ENCODE measurements at places on chromosomes 2 and 18.

DNA sequence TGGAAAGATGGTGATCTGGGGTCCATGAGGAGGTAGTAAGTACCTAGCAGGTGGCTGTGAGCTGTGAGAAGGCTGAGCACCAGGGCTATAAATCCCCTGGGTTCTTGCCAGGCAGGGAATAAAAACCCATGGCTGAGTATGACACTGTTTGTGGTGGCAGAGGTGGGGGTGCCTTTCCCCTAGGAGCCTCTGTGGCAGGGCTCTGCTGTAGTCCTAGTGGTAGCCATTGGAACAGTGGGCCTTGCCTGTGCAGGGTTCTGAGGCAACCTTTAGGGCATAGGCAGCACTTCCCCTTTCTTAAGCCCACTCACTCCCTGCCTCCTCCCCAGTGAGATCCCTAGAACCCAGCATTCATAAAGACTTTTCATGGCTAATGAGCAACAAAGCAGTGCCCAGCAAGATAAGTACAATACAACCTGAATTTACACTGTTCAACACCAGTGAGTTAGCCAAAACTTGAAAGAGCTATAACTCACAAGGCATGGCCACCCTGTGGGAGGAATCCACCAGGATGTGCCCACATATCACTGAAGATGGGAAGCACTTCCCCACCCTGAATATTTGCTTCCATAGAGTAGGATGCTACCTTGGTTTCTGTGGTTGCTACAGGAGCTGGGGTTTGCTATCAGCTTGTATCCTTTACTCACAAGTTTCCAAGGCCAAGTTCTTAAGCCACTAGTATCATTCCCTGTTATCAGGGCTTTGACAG, 100.9 kb upstream of the NEUROD1 start:
- DNase-seq, result no peak

GRCh38 chr2:219969508-219969907, 342.1 kb downstream of the SLC4A3 start:
- no peak for DNase-seq

GRCh38 chr2:96267159-96267971, 1.3 kb downstream of the CIAO1 start:
- DNase-seq, result peak; percentile 60

DNA sequence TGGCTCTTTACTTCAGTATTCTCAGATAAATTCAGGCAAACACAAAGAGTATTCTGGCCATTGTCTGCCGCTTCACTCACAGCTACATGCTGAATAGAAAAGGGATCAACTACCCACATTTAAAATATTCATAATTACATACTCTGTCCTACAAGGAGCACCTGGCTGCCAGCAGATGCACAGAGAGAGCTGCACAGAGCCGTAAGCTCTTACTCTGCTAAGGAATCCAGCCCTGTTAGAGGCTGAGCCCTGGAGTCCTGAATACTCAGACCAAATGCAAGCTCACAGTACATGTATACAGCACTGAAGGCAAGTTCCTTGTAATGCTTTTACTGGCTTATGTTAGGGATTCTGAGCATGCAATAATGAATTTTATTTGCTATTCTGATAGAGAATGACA, 80.3 kb downstream of the FTCDNL1 start:
- DNase-seq, result no peak

- DNase-seq, result no peak
Observed at GRCh38 chr2:174632841-174633622, 35.4 kb upstream of the WIPF1 start.

DNA sequence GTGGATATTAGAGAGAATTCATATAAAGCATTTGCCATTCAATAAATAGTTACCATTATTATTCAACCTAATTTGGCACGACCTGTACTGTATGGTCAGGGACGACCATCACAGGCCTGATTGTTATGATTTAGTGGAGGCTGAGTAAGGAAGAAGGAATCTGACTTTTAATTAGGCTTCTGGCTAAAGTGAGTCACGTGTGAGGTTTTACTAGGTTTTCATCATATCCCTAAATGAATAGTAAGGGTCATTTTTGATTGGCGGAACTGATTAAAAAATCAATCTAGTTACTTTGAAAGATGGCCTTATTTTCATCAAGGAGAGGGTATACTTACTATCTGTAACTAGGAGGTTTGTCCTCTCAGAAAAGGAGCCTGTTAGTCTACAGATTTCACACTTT, 143.4 kb downstream of the ADCYAP1 start:
- no peak for DNase-seq

GRCh38 chr2:23456881-23457760, 72.1 kb downstream of the KLHL29 start:
- DNase-seq, result no peak

- no peak for DNase-seq
Observed at GRCh38 chr2:184875911-184876310, 277.6 kb downstream of the ZNF804A start.

DNA sequence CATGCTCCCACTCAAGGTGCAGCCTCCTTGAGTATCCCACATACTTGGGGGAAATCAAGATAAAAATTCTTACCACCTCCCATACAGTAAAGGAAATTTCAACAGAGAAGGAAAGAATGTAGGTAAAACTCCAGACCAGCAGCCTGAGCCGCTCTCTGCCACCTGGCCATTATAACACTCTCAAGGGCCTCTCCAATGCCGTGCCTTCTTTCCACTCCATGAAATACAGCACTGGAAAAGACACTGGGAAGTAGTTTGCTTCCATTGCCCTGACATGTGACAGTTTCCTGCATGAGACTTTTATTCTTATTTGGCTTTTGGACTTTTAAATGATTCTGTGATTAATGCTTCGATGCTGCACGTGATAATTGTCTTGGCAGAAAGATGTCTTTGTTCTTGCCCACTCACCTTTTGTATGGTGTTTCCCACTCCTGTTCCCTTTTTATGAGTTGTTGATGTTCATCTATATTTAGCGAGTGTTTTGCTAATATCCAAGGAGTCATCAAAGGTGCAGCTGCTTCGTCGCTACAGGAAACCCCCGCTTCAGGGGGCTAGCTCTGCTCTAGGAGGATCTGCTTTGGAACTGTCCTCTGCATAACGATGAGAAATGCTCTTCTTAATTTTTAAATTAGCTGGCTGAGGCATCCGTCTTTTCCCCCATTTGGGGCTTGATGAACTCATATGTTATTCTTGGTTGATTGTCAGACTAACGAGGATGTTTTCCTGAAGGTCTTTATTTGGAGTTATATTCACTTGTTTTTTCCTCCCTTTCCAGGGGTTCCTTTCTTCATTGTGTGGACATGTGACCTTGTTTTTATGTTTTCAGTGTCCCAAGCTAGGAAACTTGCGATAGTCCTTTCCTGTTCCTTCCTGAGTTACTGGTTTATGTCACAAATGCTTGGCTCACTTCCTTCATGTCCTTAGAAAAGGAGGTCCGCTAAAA, 179.4 kb downstream of the TXNL1 start:
- DNase-seq, result no peak

DNA sequence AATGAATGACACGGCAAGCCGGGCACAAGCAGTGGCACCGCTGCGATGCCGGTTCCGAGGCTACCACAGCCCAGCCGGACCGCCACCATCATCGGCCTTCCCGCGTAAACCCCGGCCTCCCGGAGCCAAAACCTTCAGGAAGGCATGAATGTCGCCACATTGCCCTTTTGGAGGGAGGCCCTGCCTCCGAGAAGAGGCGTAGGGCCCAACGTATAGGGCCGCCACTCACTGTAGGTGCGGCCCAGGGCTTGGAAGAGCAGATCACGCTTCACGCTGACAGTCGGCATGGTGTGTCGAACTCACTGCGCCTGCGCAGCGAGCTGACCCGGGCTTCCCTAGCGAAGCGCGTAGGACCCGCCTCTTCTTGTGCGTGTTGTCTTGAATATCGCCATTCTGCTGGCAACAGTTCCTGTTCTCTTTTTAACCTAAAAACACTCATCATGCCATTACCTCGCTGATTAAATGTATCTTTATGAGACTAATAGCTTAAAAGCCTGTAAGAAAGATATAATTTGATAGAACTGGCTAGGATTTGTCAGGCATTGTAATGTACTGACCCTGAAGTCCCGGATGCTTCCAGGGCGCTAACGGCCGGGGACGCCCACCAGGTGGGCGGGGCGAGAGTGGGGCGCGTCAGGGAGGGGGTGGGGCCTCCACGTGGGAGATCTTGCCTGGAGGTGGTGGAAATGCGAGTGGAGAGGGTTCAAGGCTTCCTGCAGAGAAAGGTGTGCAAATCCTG, at the start of gene FARSB:
Gene FARSB (minus strand): TSS at position 306 of the 739 bp plus-strand sequence. CDS start 19 bp downstream, at position 287.
- peak; percentile 92 for DNase-seq

DNA sequence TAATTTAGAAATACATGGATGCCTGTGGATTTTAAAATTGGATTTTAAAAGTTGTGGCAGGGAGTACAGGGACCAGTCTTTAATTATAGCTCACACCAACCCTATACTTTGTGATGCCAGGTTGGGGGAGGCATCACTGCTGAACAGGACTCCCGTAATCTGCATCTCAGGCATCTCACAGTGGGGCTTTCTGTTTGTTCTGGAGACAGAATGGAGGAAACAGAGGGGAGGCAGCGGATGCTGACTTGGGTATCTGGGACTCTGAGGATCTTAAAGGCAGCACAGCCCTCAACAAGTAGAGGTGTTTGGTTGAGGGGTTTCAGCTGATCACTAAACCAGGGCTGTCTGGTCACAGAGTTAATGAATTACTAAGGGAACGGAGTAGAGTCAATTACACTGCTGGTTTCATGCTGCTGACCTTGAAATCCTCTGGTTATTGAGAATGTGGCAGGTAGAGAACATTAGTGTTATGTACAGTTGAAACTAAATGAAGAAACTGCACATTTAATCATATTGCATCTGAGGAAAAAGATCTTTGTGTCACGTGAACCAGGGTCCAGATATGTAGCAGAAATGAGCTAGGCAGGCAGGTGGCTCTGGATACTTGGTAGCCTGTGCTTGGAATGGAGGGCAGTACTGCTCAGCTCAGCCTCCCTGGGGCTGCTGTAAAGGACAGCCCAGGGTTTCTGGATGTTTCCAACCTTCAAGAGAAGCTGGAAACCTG, 40.3 kb downstream of the FHOD3 start:
- no peak for DNase-seq

- no peak for DNase-seq
Observed at GRCh38 chr2:74327627-74328026, 15.6 kb downstream of the SLC4A5 start.

- DNase-seq, result no peak
Observed at GRCh38 chr2:198232281-198232680, 427.9 kb downstream of the PLCL1 start.

GRCh38 chr18:4455113-4455811, at the start of gene DLGAP1:
Gene DLGAP1 (minus strand): TSS chr18:4455307.
- no peak for DNase-seq

GRCh38 chr2:147086715-147087114, 758.1 kb upstream of the ACVR2A start:
- no peak for DNase-seq

DNA sequence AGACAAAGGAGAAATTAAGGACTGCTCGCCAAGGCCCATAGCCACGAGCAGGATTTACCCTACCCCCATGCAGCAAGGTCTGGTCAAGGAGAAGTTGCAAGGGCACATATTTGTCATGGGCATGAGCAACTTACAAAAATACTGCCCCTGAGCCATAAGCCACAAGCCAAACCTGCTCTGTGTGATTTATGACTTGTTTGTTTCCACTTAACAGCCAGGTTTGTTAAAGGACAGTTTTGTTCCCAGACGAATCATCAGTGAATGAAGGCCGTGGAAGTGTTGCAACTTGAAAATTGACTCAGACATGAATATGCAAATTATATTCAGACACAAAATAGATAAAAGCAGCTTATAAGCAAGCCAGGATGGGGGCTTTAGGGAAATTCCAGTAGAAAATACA, 31.3 kb upstream of the EVA1A start:
- DNase-seq, result no peak

DNA sequence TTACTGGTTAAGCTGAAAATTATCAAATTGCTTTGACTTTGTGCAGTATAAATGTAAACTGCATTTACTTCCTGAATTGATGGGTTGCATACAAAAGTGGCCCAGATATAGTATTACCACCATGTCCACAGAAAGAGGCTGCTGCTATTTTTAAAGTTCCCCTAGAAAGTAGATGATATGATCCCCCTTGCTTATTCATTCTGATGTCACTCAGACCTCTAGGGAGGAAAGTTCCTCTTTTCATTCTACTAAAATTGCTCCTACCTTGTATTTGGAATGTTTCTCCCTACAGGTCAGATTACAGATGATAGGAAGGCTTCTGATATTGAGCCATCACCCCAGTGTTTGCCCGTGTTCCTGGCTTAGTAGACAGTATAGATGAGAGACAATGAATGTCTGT, 247.6 kb upstream of the TNP1 start:
- no peak for DNase-seq

GRCh38 chr2:28234807-28235206, 157.9 kb upstream of the FOSL2 start:
- DNase-seq, result no peak

DNA sequence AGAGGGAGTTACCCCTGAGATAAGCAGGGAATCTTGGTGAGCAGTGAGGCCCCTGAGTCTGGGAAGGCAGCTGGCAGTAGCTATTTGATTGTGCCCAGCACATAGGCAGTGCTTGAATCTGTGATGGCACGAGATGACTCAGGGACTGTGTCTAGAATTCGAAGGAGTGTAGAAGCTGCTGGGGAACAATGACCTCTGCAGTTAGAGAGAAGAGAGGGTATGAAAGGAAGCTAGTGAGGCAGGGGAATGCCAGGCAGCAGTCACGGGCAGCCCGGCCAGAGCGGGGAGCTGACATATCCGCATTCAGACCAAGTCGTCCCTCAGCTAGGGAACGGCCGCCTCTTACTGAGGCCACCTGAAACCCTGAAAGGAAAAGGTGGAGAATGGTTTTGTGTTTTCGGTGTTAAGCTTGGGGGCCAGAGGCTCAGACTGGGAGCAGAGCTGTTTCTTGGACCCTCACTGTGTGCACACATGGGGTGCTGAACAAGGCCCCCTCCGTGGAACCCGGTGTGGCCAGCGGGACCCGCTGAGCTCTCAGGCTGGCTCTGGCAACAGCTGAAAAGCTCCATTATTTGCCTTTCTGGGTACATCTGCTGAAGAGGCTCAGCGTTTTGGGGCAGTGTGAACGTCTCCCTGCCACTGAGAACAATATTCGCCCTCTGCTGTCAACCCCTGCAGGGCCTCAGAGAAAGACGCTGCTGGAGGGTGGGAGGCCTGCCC, 32.9 kb downstream of the ARHGEF4 start:
- no peak for DNase-seq

GRCh38 chr18:54964741-54965140, 5.5 kb upstream of the CCDC68 start:
- DNase-seq, result no peak

- no peak for DNase-seq
Observed at GRCh38 chr2:162731917-162732804, 106.4 kb downstream of the KCNH7 start.

DNA sequence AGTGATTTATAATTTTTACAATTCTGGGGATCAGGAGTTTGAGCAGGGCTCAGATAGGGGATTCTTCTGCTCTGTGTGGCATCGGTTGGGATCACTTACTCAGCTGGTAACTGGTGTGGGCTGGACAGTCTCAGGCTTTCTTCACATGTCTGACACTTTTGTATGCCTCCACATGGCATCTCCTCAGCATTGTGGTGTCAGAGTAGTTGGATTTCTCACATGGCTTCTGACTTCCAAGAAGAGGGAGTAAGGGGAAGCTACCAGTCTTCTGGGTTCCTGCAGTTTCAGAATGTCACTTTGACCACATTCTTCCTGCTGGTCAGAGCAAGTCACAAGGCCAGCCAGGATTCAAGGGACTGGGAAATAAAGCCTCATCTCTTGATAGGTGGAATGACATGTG, 55.6 kb downstream of the NCOA1 start:
- DNase-seq, result no peak
